Uterus (tissue), 4 donors: ENCODE measurements at places on chromosomes 7 and 10. TPM values are rescaled to one million over a fixed set of nuclear protein-coding genes. Genes with fewer than 3 reads are reported as not detected.

CLRN3 gene
- not detected for total RNA-seq

GRCh38 chr7:80622541-80622940 is 15.9 kb upstream of the CD36 start:
- H3K4me1 ChIP-seq = no peaks in the 10 kb centered on the region
- no peak overlapping the region for H3K4me3 ChIP-seq
- no peaks in the 10 kb centered on the region for H3K27me3 ChIP-seq
- no peaks in the 10 kb centered on the region for H3K36me3 ChIP-seq
- no peak for DNase-seq

- H3K36me3 ChIP-seq = no peaks in the 10 kb centered on the region
- H3K4me3 ChIP-seq = no peak overlapping the region
- no peak for DNase-seq
- H3K27me3 ChIP-seq = peaks cover 4% of the 10 kb centered on the region
Measured at GRCh38 chr10:103273041-103273441, 3.9 kb upstream of the INA start.

DNA sequence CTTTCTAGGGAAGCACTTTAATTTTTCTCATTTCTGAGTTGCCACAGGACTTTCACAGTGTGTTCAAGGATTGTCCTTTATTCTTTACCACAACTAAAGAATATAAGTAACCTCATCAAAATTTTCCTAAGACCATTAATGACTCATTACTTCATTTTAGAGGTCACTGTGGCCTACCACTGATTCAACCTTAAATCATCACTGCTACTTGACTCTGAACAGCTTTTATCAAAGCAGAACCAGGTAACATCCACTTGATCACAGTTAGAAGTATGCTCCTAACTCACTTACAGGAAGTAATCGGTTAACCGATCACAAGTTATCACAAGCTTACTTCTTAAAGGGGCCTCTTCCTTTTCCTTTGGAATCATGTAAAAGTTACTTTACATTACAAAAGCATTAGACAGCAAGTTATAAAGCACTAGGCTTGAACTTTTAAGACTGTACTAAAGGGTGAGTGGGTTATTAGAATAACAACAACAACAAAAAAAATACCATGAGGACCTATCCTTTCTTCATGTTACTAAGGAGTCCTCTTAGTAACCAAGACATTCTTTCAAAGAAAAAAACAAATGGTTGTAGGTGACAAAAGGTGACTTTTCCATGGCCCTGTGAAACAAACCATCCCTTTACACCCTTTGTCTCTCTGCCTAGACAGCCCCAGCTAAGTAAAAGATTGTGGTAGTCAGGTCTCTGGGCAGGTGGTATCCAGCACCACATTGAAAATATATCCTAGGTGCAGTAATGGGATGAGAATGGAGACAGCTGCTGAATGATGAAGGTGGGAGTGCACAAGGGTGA is 40.0 kb upstream of the PDK4 start:
- no peaks in the 10 kb centered on the region for H3K36me3 ChIP-seq
- no peaks in the 10 kb centered on the region for H3K27me3 ChIP-seq
